ENCODE measurements at places on chromosomes 3 and 15.
A peak's percentile ranks its signal among the peaks of the same experiment; 100 is the strongest.

DNA sequence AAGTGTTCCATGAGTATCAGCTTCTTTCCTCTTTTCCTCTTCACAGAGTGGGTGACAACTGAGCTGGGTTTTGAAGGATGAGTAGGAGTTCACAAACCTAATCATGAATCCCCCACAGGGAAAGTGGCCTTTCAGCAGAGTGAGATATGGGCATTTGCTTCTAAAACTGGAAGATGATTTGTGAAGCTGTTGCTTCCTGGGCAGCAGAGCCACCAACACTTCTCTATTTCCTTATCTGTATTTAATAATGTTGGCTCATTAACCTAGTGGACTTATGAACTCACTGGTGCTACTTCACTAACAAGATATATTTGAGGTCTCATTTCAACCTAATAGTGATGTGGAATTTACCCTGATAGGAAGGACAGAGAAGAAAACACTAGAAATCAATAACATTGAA, 152.8 kb downstream of the SYNPR start:
- DNase-seq = no peak

GRCh38 chr15:99722406-99722805, 10.8 kb downstream of the LYSMD4 start:
- no peak for DNase-seq

- DNase-seq = no peak
Measured at GRCh38 chr3:183503746-183504145, 51.8 kb downstream of the KLHL6 start.

DNA sequence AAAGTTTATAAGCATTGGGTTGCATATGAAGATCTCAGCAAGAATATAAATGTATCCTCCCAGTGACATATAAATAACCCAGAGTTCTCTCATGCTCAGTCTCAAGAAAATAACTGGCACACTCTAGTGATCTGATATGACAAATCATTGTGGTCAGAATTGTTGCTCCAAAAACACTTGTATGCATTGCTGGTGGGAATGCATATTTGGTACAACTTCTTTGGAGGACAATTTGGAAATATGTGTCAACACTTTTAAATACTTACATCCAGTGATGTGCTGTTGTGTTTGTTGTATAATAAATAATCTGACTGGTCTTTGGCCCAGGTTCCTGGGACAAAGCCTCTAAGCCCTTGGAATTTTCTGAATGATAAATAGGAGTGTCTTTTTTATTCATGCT, 66.7 kb upstream of the STT3B start:
- DNase-seq = no peak

DNA sequence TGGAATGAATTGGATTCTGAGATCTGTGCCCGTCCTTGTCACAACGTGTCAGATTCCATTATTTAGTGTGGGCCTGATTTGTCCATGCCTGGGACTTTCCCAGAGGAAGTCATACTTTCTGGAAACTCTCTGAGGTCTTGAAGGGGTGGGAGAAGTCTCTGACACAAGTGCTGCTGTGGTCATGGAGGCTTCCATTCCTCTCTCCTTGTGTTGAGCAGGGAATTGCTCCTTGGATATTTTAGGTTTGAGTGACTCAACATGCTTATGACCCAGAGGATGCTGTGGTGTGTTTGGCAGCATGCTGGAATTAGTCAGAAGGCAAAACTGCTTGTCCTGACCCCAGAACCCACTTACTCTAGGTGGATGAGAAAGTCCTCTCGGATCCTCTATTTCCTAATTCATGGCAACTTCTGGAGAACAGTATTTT, 132.1 kb downstream of the LPP start:
- DNase-seq = no peak

- DNase-seq = no peak
Measured at GRCh38 chr3:63774781-63775180, 44.3 kb upstream of the C3orf49 start.

- no peak for DNase-seq
Measured at GRCh38 chr15:75723171-75723846, 10.7 kb upstream of the CSPG4 start.

GRCh38 chr15:66952756-66953522, 112.5 kb upstream of the SMAD3 start:
- DNase-seq = no peak

GRCh38 chr3:148932972-148933371, 58.4 kb upstream of the GYG1 start:
- DNase-seq = no peak

DNA sequence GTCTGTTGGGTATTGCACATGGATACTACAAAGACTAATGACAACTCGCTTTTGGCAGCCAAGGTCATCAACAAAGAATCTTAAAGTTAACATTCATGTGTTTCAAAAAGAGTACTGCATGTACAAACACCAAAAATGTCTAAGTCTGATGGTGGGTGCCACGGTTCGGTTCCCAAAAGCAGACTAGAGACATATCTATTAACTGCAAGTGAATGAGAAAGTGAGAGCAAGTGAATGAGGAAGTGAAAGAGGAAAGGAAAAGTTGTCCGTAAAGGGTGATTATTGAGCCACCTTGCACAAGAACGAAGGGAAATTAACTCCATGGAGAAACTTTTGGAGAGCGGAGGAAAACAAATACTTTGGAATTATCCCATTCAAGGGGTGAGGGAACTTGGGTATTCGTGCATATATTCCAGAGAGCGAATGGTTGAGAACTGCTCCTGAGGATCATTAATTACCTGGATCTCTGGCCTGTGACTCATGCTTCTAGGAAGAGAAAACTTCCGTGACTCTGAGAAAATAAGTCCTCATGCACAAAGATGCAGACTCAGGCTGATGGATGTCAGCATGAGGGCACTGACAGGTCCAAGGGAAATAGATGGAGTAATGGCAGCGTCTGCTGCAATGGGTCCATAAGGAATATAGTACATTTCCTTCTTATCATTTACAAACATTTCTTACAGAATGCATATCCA, 336.5 kb upstream of the TGFBR2 start:
- no peak for DNase-seq

GRCh38 chr3:106707347-106707746, 669.9 kb upstream of the CCDC54 start:
- DNase-seq = no peak

DNA sequence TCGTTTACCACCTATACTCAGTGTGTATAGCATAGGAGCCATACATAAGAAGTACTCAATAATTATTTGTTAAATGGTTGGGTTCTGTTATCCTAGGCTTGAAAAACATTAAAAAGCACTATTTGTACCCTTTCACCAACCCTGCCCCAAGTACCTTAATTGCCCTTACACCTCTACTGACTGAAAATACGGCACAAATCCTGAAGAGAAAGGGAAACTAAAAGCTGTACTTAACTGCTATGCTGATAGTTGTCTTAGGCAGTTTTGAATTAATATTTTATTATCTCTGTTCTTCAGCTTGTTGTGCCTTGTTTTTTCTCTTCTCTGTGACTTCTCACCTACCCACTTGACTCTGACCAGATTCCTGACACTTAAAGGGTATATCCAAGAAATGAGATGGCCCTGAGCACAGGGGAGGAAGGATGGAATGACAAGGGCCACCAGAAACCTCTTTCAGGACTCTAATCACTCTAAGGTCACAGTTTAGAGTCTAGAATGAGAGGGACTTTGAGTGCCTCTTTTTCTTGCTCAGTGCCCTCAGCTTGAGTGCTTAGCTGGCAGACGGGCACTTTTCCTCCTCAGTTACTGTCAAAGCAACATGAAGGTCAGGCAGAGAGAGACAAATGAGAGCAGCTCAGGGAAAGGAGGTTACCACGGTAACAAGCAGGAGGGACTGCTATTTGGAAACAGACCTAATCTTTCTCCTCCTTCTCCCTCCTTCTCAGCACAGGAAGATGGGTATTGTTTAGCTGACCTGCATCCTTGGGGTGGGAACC, 136.5 kb downstream of the ZNF609 start:
- no peak for DNase-seq

GRCh38 chr3:187769771-187770170, 24.5 kb upstream of the BCL6 start:
- DNase-seq = no peak

GRCh38 chr15:93587059-93587521, 498.1 kb upstream of the RGMA start:
- no peak for DNase-seq

DNA sequence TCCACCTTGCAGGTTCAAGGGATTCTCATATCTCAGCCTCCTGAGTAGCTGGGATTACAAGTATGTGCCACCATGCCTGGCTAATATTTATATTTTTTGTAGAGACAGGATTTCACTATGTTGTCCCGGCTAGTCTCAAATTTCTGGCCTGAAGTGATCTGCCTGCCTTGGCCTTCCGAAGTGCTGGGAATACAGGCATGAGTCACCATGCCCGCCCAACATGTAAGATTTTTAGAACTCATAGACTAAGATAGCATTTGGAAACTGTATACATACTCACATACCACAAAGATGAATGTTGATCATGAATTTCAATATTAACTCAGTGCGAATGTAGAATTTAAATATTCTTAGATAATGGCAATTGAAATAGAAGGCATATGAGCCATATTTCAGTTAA, 718.9 kb downstream of the NLGN1 start:
- no peak for DNase-seq

DNA sequence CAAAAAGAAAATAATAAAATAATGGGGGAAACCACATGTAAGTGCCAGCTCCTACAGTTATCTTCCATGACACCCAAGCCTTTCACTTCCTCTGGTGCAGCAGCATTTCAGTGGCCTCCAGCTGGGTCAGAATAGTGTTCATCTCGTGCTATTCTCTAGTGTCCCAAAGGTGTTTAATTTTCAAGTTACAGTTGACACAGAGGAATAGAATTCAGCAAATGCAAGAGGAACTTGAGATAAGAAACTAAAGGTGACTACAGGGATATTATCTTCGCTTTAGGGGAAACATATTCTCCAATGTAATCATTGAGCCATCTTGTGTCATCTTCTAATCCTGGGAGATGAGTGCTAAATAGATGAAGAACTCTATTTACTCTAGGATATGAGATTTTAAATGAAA, 212.8 kb downstream of the EPHA3 start:
- DNase-seq = no peak

DNA sequence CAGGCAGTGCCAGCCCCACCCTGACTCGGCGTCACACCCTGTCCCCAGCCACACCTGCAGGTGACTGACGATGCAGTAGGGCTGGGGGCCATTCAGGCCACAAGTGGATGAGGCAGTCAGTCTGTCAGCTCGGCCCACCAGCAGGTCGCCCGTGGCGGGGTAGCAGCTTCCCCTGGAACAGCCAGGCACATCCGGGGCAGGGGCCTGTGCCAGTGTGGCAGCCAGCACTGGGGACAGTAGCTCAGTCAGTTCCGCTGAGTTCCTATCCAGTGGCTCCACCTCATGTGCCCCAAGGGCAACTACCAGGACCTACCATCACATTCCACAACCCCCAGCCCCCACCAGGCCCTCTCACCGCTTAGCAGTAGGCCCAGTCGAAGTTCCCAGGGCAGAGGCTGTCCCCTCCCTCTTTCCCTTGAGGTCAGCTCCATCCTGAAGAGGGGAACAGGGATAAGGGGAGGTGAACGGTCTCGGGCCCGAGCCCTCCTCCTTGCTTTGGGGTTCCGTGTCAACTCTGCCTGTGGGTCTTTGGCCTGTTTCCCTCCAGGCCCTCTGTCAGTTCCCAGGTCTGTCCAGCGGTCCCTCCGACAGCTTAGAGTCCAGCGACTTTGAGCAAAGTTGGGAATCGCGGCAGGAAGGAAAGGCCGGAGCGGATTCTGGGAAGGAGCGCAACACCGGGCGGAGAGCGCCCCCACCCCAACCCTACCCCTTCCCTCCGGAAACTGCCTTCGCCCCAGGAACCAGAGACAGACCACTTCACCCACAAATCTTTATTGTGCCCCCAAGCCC, at the start of gene LAMB2:
Gene LAMB2 (minus strand): TSS at position 614 of the 789 bp plus-strand sequence. CDS start 183 bp downstream, at position 431.
- peak; percentile 23 for DNase-seq

DNA sequence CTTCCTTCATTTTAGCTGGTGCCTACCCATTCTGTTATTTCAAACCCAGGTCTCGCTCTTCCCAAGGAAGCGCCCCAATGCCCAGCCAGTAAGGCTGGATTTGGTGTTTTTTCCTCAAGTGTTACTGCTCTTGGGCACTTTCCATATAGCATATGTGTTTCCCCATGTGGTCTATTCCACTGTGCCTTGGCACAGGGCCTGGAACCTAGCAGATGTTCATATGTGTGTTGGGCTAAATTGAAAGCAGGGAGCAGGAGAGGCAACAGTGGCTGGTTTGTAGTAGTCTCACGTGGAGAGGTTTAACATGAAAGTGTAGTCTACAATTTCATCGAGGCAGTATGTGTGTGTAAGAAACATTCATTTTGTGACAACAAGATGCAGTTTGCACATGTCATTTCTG, 48.2 kb upstream of the TEX264 start:
- DNase-seq = no peak

GRCh38 chr15:43370310-43370974, 401 bp downstream of the ZSCAN29 start:
- no peak for DNase-seq

- DNase-seq = no peak
Measured at GRCh38 chr15:55654561-55655031, 66.5 kb upstream of the PYGO1 start.

GRCh38 chr15:98422130-98422478, 226.2 kb upstream of the IGF1R start:
- DNase-seq = no peak

DNA sequence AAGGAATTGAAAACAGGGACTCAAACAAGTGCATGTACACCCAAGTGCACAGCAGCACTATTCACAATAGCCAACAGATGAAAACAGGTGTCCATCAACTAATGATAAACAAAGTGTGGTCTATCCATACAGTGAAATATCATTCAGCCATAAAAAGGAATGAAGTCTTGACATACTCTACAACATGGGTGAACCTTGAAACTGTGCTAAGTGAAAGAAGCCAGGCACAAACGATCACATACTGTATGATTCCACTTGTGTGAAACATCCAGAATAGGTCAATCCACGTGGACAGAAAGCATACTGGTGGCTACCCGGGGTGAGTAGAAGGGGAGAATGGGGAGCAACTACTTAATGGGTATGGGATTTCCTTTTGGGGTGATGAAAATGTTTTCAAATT, 29.6 kb upstream of the PLXND1 start:
- DNase-seq = no peak

DNA sequence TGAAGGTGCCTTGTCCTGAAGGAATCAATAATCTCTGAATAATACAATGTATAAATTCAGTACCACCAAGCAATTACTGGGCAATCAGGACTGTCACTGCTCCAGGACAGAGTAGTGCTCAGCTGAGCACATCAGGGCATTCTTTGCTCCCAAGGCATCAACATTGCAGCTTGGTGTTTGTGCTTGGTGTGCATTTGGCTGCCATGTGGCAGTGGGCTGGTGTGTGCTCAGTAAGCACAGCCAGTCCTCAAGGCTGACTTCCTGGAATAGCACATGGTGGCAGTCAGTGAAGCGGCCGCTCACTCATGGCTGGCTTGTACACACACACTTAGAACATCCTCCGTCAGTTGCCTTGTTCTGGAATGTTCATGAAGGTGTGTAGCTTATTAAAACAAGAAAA, 217.0 kb downstream of the EPHB1 start:
- no peak for DNase-seq

DNA sequence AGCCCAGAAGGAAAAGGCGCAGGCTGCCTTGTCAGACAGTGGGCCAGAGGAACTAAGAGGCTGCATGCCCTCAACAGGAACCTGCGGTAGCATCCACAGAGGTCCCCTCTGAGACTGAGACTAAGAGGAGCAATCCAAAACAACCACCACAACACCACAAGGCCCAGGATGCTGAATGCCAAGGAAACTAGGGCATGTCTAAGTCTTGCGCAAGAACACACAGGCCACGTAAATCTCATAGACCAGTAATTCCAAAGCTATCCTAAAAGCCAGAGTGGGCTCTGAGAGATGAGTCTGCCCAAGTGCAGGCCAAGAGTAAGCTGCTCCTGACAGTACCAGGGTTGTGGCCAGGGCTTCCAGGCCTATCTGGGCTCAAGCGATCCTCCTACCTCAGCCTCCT, 12.9 kb downstream of the MON1A start:
- DNase-seq = no peak

Measured in caudate nucleus (tissue), 63 donors.